ENCODE measurements at places on chromosomes 13 and 19.

- peak; percentile 97 for DNase-seq
Observed at GRCh38 chr19:13794398-13794756, 866 bp upstream of the ZSWIM4 start.

- DNase-seq = peak; percentile 13
Observed at GRCh38 chr13:96898646-96899254, 95.5 kb downstream of the OXGR1 start.

DNA sequence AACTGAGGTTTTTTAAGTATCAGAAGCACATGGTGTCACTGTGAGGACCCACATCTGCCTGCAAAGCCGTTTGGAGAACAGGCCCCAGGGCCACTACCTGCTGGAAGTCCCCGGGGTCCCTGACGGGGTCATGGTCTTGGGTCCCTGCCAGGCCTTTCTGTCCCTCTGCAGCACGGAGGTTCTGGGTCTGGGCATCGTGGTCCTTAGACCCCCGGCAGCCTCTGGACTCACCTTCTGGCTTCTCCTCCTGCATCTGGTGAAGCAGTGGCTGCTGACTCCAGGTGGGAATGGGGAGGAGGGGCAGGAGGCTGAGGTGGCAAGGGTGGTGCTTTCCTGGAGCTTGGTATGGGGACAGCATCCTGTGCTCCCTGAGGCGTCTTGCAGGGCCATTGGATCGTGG lies 198.6 kb downstream of the TEX29 start:
- no peak for DNase-seq

DNA sequence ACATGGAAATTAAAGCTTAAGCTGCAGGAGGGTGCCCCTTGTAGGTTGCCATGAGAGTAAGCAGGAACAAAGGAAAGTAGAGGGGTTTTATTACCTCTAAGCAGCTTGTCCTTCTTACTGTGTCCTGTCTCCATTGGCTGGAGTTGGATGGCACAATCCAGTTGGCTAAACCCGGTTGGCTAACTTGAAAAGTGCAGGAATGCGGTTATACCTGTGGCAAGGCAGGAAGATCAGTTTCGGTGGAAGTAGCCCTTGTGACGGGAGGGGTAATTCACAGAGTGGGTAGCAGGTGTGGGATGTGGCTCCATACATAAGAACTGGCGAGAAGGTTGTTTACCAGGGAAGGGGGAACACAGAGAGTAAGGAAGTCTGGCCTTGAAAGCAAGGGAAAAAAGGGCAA lies 3.2 kb downstream of the ZNF726 start:
- no peak for DNase-seq
